ENCODE measurements at places on chromosomes 7 and 10.
A peak's percentile ranks its signal among the peaks of the same experiment; 100 is the strongest.

GRCh38 chr10:43906490-43906889, 257.8 kb upstream of the ZNF32 start:
- no peak for DNase-seq

- DNase-seq, result no peak
Observed at GRCh38 chr7:93036149-93036640, 81.6 kb downstream of the SAMD9 start.

GRCh38 chr10:131358741-131359442, 47.4 kb upstream of the TCERG1L start:
- no peak for DNase-seq

- DNase-seq, result peak; percentile 69
Observed at GRCh38 chr10:97572214-97572989, at the start of gene ANKRD2. Gene ANKRD2, plus strand, starts transcription at chr10:97572779. Its CDS starts 10 bp downstream, at chr10:97572789.

GRCh38 chr10:31321396-31321941, 2.5 kb downstream of the ZEB1 start:
- DNase-seq, result no peak

DNA sequence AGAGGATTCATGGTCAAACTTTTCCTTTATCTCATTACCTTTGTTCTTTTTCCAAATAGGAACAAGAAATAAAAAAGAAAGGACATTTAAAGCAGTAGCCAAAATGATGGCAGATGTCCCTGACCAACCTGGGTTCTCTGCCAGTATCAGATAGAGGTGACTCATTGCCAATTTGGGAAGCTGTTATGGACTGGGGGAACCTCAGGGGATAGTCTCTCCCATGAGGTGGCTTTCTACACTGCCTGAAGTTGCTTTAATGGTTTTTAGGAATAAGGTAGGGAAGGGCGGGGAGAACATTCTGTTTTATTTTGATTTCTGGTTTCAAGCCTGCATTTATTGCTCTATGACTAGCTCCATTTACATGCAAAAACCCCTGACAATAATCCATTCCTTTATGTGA, 457.9 kb upstream of the TPK1 start:
- DNase-seq, result no peak

DNA sequence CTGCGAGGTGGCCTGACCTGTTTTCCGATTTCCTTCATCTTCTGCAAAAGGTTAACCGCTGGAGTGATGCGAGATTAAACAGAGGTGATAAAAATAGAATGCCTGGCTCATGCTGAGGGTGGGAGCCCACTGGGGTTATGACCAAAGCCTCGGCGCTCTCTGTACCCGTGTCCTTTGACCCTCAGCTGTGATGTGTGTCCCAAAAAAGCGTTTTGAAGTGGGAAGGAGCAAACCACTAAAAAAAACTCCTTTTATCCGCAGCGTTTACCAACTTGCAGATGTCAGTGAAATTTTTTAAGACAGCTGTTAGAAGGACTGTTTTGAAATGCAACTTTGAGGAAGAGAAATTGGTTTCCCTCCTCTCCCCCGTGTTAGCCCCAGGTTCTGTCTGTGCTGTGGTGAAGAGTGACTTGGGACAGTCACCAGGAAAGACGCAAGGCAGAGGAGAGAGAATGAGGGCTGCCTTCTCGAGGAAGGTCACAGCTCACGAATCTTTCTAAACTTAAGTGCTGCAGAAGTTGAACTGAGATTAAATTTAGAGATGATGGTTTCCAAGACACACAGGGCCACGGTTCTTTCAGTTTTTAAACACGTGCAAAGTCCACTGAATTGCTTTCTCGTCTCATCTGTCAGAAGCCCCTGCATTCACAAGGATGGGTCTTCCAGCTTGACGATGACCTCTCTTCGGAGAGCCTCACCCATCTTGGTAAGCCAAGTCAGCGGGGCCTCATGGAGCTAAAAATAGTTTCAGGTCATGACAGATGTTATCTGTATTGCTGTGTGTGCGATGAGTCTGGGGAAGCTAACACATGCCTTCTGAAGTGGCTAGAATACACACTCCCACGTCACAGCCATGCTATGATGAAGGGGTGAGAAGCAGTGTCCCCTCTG, 27.6 kb downstream of the AMZ1 start:
- no peak for DNase-seq

GRCh38 chr10:106540645-106541044, 623.9 kb downstream of the SORCS1 start:
- no peak for DNase-seq

DNA sequence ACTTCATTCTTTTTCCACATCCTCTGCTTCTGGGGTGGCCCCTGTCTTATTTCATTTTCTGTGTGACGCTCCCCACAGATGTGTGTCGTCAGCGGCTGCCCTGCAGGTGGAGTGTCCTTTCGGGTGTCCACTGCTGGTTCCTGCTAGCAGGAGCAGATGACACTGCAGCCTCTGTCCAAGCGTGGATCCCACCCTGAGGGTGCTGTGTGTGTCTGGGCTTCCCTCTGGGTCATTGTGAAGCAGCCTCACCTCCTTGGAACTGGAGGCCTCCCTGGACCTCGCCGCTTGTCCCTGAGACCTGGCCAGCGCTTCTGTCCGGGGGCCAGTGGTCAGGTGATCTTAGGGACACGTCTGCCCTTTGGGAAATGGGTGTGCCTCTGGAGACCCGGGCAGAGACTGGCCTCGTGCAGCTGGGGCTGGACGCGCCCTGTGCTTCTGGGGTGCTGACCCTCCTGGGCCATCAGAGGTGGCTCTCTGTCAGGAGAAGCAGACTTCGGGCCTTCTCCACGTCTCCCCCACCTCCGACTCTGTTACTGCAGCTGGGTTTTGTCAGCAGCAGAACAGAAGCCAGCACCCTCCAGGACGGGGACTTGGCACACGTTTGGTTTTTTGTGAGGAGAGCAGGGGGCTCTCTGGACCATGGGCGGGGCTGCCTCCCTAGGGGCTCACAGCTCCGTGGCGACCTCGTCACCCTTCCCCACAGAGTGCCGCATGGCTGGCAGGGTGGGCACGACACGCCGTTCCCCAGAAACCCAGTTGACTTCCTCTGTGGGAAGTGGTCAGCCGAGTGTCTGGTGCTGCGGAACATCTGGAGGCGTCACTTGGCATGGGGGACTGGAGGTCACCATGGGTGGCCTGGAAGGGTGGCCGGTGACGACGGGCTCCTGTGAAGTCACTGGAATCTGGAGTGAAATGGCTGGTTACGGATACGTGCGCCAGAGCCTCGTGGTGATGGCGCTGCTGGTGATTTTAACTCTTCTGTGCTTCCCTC, 48.4 kb downstream of the INPP5A start:
- DNase-seq, result no peak

DNA sequence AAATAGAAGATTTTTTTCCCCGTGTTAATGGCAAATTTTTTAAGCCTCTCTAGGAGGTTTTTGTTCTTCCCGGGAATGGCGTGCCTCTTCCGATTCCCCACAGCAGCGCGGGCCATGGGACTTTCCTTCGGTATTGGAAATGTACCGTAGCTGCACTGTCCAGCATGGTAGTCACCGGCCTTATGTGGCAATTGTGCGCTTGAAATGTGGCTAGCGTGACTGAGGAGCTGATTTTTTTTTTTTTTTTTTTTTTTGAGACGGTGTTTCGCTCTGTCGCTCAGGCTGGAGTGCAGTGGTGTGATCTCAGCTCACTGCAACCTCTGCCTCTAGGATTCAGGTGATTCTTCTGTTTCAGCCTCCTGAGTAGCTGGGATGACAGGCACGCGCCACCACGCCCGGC, 938 bp upstream of the TCTN3 start:
- no peak for DNase-seq

- peak; percentile 21 for DNase-seq
Observed at GRCh38 chr10:113093188-113094113, 143.4 kb downstream of the TCF7L2 start.

DNA sequence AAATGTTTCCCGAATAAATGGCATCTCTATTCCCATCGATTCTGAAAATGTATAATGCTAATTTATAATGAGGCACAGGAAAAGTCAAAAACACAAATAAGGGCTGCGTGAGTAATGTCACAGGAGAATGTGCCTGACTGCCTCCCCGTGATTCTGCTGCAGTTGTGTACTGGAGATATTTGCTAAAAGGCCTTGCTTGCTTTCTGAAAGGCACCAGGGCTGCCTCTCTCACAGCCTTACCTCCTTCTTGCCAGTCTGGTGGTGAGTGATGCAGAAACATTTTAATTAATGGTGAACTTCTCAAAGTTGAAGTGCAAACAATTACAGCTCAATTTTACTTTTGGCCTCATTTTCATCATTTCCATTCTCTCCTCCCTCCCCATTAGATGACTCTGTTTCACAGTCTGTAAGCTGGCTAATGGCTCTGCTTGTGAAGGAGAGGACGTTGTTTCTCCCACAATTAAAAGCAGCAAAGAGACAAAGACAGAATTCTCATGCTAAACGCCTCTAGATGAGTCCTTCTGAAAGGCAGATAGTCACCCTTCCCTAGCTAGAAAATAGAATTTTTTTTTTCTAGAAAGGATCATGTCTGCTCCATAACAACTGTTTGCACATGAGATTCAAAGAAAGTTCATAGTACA, 377.6 kb downstream of the MDFIC start:
- no peak for DNase-seq

DNA sequence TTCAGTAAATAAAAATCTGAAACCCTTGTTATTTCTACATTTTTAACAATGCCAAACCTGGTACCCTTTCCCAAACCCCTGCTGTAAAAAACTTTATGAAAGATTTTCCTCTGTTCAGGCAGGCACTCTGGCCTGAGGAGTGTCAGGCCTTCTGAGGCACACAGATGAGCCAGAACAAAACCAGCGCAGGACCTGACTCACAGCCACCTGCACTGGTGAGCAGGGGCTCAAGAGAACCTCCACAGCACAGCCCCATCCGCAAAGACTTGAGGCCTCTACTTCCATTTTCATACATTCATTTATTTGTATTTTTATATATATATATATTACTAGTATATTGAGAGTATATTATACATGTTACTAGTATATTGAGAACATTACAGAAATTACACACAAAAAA, 49.4 kb downstream of the COBL start:
- DNase-seq, result no peak

DNA sequence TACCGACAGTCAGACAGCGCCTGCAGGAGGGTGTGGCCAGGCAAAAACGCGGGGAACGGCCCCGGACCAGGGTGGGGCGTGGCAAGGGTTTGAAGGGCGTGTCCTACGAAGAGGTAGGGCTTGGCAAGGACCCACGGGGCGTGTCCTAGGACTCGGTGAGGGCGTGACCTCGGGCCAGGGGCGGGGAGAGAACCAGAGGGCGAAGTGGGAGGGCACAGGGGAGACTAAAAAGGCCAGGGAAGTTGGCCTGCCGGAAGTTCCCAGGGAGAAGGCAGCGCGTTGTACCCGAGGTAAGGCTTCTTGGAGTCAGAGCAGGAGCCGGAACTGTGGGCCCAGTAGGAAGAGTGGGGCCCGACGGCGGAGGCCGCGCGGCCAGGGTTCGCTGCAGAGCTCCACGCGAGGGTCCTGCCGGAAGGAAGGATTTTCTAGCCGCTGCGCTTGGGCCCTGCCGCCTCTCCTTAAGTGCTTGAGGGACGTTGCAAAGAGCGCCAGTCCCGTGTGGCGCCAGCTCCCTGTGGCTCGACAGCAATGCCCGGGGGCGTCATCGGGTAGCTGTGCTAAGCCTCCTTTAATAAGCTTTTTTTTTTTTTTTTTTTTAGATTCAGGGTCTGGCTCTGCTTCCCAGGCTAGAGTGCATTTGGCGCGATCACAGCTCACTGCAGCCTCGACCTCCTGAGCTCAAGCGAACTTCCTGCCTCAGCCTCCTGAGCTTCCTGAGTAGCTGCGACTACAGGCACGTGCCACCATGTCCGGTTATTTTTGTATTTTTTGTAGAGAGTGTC, at the start of gene PTER:
Gene PTER, plus strand, starts transcription at position 253 of the 782 bp plus-strand sequence. CDS start 47,375 bp downstream, outside the sequence.
- peak; percentile 6 for DNase-seq

- no peak for DNase-seq
Observed at GRCh38 chr10:26216585-26217395, at the start of gene GAD2. Gene GAD2, plus strand, starts transcription at chr10:26216774. Its CDS starts 36 bp downstream, at chr10:26216810.

GRCh38 chr7:82625377-82625776, 181.8 kb upstream of the CACNA2D1 start:
- DNase-seq, result no peak

- DNase-seq, result no peak
Observed at GRCh38 chr7:22670422-22670815, 56.6 kb upstream of the IL6 start.

GRCh38 chr10:46556515-46557318, at the start of gene GPRIN2:
Gene GPRIN2, minus strand, starts transcription at chr10:46556658. Its CDS starts 5,922 bp downstream, at chr10:46550736.
- no peak for DNase-seq

DNA sequence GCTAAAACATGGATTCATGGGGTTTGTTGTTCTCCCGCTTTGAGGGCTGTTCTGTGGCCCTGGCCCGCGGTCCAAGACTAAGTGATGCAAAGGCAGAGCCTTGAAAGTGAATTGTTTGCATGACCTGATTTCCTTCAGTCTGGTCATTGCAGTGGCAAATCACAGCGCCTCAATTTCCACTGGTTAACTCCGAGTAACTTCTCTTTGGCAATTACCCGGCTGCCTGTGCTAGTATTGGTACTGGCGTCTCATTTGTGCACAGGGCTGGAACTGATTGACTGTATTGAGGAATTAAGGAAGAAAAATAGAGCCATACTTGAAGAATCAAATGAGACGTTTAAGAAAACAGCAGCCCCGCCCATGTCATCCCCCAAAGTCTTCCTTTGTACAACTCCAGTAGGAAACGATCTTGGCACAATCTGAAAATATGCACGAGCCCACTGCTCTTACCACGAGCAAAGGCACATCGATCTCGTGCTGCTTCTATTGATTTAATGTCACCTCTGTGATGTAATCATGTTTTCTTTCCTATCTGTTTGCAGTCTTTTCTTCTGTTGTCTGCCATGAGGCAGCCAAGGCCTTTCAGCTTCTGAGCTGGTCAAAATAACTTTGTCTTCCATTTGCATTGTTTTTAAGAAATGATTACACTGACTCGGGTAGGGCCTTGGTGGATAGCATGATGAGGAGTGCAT, 60.6 kb upstream of the SHH start:
- DNase-seq, result no peak

GRCh38 chr7:113094517-113095249, 8.1 kb upstream of the GPR85 start:
- DNase-seq, result no peak

DNA sequence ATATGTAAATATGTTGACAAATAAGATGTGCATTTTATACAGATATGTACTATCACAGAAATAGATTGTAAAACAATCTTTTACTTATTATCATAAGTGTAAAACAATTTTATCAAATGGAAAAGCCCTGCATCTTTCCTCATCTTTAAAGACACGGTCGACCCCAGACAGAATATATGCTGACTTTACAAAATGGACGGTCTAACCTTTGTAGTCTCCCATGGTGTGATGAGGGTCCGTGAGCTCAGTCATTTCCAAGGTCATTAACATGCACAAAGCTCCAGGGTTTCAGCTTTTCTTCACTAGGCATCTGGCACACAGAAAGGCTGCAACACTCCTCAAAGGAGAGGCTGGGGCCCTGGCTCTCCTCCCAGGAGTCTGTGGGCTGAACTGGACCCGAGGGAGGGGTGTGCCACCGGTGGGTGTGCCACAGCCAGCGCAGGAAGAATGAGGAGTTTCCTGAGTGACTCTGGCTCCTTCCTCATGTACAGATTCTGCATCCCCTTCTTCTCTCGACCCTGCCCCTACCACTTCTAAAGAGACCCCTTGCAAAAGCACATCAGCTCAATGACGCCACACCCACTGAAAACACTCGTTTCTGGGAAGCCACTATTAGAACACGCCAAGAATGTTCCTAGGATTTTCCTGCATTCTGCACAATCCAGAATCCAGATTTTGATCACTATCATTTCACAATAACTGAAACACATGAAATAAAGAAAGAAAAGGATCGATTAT, 26.2 kb upstream of the ABLIM1 start:
- no peak for DNase-seq

All from H54 (cell line).